ENCODE measurements at places on chromosomes 7 and 10.

DNA sequence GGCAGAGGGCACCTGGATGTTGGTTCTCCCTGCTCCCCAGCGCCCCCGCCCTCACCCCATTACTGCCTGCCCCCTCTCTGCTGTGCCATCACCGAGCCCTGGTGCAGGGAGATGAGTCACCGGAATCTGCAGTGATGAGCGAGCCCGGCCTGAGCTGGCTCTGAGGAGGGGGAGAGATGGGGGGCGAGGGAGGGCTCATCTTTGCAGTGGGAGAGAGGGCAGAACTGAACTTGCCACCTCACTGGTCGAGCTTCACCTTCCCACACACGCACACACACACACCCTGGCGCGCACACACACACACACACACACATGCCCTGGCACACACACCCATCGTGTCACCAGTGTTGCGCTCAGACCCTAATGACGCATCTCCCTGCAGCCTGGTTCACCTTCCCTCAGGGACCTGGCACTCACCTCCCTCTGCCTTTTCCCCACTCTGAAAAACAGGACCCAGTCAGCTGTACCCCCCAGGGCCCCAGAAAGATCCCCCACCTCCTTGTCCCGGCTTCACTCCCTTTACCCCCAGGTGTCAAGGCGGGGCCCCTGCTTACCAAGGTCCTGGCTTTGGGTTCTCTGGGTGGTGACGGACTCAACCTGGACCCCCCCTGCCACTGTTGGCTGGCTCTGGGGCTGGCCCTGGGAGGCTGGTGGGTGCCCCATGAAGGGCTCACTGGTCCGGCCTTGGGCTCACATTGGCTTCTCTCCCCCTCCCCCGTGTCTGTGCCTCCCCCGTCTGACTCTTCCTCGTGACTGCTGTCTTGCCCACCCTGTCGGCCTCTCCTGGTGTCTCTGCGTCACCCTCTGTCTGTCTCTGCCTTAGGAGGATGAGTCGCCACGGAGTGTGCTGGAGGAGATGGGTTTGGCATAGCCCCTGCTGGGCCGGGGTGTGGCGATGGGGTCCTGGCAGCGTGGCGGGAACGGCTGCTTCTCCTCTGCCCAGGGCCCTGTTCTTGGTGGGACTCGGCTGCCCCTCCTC is 5.4 kb downstream of the VGF start:
- DNase-seq, result no peak

- DNase-seq, result no peak
These were observed 30.8 kb upstream of the EIF4H start for GRCh38 chr7:74143383-74143782.

- DNase-seq, result no peak
These were observed 54.0 kb upstream of the ZMIZ1 start for GRCh38 chr10:79014796-79015195.

DNA sequence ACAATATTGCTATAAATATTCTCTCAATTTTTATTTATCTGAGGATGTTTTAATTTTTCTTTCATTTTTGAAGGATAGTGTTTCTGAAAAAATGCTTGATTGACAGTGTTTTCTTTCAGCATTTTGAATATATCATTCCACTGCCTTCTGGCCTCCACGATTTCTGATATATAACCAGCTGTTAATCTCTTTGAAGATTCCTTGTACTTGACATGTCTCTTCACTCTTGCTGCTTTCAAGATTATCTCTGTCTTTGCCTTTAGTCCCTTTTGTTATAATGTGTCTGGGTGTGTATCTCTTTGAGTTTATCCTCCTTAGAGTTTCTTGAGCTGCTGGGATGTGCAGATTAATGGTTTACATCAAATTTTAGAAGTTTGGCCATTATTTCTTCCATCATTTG is 22.8 kb upstream of the DNAJC1 start:
- DNase-seq, result no peak

DNA sequence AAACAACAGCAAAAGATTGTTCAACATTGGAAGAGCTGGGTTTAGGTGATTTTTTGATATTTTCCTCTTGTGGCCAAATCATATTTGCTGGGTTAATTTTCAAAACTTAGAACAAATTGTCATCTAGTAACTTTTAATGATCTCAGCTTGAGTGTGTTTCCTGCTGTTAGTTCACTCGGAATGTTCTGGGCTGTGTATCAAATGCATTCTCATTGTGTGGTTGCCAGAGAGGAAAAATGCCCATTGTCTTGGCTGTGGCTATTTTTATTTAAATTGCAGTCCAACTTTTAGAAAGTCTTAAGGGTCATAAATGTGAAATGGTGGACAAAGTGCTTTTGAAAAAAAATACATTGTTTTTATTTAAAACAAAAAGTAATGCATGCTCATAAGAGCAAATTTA is 542.0 kb downstream of the TNS3 start:
- DNase-seq, result no peak

DNA sequence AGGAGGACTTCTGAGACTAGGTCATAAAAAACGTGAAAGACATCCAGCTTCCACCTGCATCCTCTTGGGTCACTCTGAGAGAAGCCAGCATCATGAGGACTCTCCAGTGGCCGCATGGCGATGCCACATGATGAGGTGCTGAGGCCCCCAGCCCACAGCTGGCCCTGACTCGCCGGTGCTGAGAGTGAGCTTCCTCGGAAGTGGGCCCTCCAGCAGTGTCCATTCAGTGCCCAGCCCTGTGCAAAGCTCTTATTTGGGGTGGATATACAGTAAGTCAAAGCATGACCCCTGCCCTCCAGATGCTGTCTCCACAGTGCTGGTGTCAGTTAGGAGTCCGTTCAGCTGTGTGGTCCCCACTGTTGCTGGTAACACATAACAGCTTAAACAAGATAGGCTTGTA is 93.6 kb upstream of the CHST15 start:
- no peak for DNase-seq

Data from anterior cingulate cortex (tissue), 58 donors.